ENCODE measurements at places on chromosomes 4 and X.

- DNase-seq = no peak
Measured at GRCh38 chr4:95129821-95130311, 372.1 kb downstream of the BMPR1B start.

- no peak for DNase-seq
Measured at GRCh38 chrX:153646620-153647373, at the start of gene DUSP9. Gene DUSP9, plus strand, starts transcription at chrX:153647203. Its CDS starts 751 bp downstream, at chrX:153647954.

GRCh38 chrX:150753357-150753756, 60.2 kb downstream of the MTMR1 start:
- no peak for DNase-seq

GRCh38 chrX:21912989-21913388, 27.5 kb upstream of the SMS start:
- no peak for DNase-seq

DNA sequence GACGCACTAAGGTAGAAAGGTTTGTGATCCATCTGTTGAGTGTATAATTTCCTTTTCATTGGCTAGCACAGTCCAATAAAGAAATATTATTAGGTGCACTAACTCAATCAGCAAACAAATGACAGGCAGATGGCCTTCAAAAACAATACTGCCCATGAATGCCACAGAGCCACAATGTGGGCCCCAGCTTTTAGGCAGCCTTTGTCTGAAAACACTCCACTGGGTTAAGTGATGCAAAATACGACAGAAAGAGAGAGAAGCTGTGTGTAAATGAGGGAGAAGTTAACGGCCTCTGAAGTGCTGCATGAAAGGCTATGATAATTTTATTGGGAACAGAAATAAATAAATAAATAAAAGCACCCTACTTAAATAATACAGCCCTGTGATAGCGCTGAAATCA, 274.6 kb downstream of the NKX6-1 start:
- no peak for DNase-seq

- no peak for DNase-seq
Measured at GRCh38 chrX:107721318-107721717, 54.3 kb downstream of the TSC22D3 start.

DNA sequence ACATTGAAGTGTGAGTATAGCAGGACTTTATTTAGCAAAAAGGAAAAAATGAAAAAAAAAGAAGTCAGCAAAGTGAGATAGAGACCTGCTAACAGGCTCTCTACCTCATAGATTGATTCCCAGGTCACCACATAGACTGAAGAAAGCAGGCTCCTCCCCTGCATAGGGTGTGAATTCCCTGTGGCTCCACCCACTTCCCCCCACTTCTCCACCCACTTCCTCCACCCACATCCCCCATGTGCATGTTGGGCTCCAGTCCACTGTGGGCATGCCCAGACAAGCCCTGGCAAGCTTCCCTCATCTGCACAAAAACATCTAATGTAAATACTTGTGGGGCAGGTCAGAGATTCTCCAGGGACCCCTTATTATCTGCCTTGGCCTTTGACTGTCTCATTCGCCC, 97.8 kb downstream of the TMEM47 start:
- DNase-seq = no peak

DNA sequence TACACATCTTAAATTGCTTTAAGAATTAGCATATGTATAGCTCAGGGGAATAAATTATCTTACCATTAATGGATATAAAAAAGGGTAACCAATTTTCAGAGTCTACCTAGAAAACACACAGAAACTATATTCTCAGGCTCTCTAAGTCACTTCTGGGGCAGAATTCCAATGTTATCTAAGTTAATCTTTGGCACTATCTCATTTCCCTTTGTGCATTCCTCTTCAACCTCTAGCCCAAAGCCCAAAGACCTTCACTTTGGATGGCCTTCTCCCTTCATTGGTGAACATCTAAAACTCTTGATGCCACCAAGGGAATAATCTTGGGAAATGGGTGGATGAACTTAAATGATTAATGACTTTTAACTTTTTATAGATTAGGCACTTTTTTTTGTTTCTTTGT, 108.3 kb downstream of the APBB2 start:
- DNase-seq = no peak

- no peak for DNase-seq
Measured at GRCh38 chr4:105808750-105809041, 86.6 kb upstream of the NPNT start.
